Dorsolateral prefrontal cortex (tissue), 122 donors: ENCODE measurements at places on chromosomes 7 and 10.

- no peak for DNase-seq
Measured at GRCh38 chr10:35133586-35133985, 6.9 kb downstream of the CREM start.

DNA sequence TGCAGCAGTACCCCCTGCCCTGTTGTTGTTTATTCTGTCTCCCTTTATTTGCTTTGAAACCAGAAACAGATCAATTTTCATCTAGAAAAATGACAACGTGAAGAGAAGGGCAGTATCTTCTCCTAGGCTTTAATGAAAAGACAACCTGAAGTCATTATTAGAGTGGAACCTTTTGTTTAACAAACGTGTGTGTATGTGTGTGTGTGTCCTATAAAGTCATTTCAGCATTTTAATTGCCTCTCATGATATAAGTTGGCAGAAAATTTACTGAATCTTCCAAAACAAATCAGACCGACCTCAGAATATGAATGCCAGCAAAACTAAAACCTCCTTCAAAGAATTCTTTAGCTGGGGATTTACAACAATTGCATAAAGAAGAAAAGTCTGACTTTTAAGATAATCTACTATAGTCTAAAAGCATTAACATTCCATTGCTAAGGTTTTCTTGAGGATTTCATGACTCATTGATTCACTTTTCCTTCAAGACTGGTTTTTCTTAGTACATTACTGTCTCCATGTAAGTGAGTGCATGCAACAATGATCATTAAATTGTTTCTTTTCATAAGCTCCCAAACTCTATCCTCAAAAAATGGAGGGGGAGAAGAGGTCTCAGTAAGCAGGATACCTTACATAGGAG, 3.2 kb downstream of the GLI3 start:
- no peak for DNase-seq

DNA sequence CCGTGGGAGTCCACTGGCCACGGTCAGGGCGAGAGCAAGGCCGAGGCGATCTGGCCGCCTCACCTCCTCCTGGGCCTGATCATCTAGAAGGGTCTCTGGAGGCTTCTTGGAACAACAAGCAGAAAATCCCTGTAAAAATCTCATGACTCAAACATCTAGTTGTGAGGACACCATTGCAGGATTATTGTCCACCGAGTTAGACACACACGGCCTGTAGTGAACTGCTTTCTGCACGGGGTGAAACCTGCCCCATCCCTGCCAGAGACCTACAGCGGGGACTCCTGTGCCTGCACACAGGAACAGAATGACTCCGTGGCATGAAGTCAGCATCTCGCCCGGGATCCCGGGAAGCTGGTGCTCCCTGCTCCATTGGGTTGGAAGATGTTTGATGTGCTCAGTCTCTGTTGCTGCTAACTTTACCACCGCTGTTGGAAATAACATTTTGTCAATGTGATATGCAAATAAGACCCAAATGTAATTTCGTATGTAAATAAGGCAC, 267.0 kb upstream of the TCERG1L start:
- DNase-seq: no peak

DNA sequence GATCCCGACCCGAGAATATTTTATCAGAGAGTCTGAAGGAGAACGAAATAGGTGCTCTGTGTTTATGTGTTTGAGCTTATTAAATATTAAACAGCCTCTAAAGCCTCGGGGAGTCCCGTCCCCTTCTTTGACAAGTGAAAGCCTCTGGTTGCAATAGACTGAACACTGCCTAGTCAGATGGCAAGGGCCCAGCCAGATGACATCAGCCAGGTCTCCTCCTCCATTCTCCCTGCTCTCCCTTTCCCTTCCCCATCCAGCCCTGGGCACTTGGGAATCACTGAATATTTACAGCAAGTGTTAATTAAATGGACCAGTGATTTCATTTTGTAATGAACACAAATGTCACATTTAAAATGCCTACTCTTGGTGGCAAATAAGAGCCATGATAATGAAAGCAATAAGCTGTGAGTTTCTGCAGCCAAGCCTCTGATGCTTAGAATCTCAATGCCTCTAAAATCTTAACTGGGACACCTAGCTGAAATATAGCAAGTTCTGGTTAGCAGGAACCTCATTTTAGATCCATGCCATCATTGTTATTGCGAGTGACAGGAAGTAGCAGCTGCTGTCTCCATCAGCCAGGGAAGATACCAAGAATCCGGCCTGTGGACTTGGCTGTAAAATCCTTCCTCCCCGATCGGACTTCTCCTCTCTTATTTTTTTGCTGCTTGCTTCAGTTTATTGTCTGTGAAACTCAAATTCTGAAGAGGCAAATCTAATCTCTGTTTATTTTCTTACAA, 202.1 kb downstream of the PRPF18 start:
- peak; percentile 51 for DNase-seq

- no peak for DNase-seq
Measured at GRCh38 chr7:136956232-136956631, 87.8 kb downstream of the CHRM2 start.

DNA sequence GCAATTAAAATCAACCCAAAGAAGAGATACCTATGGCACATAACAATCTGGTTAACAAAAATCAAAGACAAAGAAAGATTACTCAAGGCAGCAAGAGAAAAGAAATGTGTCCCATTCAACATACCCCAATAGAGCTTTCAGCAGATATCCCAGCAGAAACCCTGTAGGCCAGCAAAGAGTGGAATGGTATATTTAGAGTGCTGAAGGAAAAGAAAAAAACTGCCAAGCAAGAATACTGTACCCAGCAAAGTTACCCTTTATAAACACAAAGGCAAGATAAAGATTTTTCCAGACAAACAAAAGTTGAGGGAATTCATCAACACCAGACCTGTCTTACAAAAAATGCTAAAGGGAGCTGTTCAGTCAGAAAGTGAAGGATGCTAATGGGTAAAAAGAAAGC, 131.6 kb downstream of the TPST1 start:
- no peak for DNase-seq

- DNase-seq: no peak
Measured at GRCh38 chr7:3899559-3899991, 598.5 kb downstream of the SDK1 start.

GRCh38 chr10:21614000-21614399, 80.0 kb downstream of the MLLT10 start:
- no peak for DNase-seq

- no peak for DNase-seq
Measured at GRCh38 chr10:4459531-4459930, 366.5 kb upstream of the AKR1E2 start.

- no peak for DNase-seq
Measured at GRCh38 chr10:106493751-106494150, 670.8 kb downstream of the SORCS1 start.

GRCh38 chr10:126924180-126924914, 19.1 kb downstream of the DOCK1 start:
- DNase-seq: no peak

- DNase-seq: no peak
Measured at GRCh38 chr7:155670521-155670920, 26.1 kb downstream of the RBM33 start.

GRCh38 chr10:110485541-110485940, 12.2 kb upstream of the DUSP5 start:
- no peak for DNase-seq

DNA sequence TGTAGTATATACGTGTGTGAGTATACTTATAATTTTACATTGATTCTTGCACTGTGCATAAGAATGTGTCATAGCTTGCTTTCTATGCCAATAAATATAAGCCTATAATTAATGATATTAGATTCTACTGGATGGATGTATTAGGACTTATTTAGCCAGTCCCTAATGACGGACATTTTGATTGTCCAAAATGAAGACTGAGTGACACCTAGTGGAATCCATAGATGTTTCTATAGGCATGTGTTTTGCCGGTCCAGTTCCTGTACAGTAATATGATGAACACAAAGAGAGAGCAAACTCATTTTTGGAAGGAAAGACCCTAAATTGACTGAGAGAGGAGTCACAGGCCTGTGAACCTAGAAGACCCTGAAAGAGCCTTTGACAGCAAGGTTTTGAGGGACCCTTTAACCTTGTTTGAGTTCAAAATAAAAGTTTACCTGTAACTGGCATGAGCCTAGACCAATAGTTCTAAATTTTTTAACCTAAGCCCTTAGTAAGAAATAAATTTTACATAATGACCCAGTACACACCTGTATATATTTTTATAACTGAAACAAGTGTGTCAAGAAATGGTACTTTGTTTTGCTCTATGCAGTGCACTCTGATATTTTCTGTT, 42.4 kb upstream of the AGBL3 start:
- no peak for DNase-seq

DNA sequence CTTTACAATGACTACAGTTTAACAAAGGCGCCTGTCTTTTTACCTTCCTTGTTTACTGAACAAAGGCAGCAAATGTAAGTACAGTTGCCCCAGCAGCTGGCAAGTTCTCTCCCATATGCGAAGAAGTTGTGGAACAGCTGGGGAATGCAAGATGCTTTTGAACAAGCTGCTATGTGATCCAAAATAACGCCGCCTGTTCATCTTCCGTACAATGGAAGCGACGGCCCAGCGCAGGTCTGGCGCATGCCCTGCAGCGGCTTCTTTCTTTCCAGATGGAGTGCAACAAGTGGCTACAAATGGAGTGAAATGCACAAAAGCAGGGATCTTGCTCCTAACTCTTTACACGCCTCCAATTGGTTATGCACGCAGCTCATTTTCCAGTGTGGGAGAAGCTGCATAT, 97.0 kb upstream of the SVIL start:
- DNase-seq: no peak

DNA sequence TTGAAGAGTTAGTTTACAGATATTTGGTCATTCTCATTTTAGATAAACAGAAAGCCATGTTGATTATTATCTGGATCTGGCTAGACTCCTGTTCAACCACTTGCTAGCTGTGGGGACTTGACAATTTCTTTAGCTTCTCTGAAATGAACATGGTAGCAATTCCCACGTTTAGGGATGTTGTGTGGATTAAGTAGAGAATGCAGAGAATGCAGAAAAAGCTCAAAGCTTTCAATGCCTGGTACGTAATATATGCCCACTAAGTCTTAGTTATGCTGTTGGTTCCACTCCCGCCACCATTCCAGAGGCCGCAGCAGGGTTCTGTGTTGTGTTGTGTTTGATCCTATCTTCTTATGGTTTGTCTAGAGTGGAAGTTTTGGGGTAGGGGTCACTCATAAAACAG, 39.2 kb upstream of the RPA3 start:
- no peak for DNase-seq

DNA sequence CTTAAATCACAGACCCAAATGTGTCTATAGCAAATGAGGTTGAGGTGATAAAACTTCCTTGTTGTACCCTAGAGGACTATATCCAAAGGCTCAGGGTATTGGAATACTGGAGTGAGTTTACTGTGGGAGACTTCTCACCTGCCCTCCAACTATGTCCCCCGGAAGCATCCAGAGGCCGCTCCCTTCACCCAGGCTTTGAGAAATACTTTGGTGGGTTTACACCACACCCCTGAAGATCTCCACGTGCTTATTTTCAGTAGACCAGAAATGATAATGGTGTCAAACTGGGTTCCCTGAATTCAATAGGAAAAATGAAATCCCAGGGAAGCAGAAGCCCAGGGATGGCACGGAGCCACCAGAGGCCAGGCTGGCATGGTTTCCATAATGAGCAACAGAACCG, 31.3 kb upstream of the NANOS1 start:
- no peak for DNase-seq

GRCh38 chr10:102452672-102453340, 1.5 kb upstream of the C10orf95 start:
- DNase-seq: no peak
